ENCODE measurements at places on chromosomes 16 and 17.

- no peak for DNase-seq
These were observed 9.1 kb downstream of the SLX4 start for GRCh38 chr16:3602320-3602653.

DNA sequence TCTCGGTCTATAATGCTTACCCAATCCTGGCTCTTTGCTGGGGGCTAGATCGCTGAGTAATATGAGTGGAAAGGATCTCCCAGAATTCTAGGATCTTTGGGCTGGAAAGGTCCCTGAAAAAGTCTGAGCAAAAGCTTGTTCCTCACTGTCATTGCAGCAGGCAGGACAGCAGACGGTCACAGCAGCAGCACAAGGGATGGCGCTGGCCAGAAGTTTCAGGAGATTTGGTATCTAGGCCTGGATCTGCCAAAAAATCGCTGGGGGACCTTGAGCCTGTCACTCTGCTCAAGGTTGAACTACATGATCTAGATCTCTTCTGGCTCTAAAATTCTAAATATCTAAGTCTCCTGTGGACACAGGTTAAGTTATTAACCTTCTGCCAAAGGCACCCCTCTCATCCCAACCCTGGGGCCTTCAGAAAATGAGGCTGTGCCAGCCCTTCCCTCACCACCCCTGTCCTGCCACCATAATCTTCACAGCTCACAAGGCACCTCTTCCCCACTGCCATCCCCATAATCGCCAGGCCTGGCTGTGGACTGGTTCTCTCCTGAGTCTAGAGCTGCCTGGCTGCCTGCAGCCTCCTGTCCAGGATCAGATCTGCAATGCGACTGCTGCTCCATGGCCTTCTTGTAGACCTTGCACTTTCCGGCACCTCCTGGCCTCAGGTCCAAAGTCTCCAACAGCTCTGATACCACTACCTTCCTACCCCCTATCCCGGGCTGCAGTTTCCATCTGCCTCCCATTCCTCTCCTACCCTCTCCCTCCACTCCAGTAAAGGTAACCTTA is 10.2 kb downstream of the MYO18A start:
- no peak for DNase-seq

GRCh38 chr16:55051571-55052347 is 121.1 kb downstream of the IRX5 start:
- no peak for DNase-seq

DNA sequence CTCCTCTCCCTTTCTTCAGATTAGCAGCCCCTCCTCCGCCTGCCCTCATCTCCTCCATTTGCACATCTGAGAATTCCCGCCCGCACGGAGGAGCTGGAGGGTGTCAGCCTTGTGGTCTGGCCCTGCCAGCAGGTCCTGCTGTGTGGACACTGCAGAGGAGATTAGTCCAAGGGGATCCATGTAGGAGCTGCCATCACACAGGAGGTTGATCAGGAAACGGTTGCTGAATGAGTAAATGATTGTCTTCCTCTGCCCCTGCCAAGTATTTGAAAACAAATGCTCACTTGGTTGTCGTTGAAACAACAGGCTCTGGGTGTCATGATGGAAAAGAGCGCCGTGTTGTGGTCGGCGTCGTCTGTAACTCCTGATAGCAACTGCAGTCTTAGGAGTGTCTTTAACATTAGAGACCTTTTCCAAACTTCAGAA is 63.8 kb upstream of the CHMP6 start:
- DNase-seq: no peak

DNA sequence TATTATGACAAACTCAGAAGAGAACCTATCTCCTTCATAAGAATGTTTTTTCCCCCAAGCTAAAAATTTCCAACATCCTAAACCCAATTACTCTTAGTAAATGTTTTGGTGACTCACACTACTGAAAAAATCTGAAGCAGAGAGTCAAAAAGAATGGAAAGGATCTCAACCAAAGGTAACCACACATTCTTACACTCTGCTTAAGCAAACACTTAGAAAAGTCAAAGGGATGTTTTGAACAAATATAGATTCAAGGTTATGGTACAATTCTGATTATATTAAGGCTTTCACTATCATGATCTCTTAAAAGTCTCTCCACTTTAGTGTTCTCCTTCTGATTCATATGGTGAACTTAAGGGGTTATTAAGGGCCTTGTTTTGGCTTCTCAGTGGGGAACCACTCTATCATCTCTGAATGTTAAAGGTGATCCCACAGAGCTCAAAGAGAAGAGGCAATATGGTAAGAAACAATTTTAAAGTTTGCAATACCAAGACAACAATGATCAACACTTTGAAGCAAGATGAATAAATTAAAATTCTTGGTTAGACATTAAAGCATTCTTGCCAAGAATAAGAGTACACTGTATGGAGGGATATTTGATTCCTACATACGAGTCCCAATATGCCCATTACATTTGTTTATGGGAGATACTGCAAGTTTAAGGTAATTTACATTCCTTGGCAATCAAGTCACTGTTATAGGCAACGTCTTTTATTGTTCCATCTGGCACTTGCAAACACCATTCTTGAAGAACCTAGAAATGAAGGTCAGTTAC is 69.2 kb downstream of the CDC27 start:
- peak; percentile 60 for DNase-seq

Measured in HS-5 (cell line).